Muscle of leg (tissue), 16 donors: ENCODE measurements at places on chromosomes 1 and 21. TPM values are rescaled to one million over a fixed set of nuclear protein-coding genes. Genes with fewer than 3 reads are reported as not detected.

DNA sequence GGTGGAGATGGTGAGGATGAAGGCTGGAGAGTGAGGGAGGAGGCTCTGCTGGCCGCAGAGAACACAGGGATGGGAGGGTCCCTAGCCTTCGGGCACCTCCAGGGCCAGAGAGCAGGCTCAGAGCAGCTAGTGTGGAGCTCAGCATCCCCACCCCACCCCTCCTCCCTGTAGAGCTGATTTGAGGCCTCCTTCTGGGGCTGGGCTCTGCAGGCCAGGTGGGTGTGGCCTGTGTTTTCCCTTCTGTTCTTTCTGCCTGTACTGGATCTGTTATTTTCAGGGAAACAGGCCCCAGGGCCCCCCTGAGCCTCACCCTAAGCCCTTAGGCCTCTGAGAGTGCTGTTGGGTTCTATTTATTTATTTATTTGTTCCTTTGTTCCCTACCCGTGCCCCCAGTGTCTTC is 44.8 kb downstream of the TMCC2 start:
- no peak for DNase-seq

Gene TRABD2B
- 1.1 TPM for total RNA-seq

DNA sequence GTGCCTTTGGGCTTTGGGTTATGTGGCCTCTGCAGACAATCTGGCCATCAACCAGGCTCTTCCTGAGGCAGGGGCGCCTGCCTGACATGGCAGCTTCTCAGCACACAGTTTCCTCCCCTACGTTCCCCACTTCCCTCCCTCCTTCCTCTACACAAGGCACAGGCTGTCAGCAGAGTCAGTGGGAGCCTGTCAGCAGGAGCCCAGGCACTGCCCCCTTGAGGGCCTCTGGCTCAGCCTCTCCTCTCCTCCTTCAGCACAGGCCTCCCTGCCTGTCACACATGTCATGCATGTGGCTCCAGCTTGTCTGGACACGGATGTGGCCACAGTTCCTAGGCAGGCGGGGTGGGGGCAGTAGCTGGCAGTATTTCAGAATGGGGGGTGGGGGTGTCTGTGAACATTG is 52.2 kb upstream of the ARTN start:
- DNase-seq: peak; percentile 50

Gene EFNA3
- 2.1 TPM for total RNA-seq

Gene KCNQ4
- total RNA-seq: 6.3 TPM

Gene VTCN1
- total RNA-seq: 0.04 TPM

GRCh38 chr1:153563483-153563901 is 2.2 kb downstream of the S100A2 start:
- no peak for DNase-seq

- peak; percentile 95 for DNase-seq
These were observed 10.7 kb downstream of the FOXO6 start for GRCh38 chr1:41371630-41372599.

DNA sequence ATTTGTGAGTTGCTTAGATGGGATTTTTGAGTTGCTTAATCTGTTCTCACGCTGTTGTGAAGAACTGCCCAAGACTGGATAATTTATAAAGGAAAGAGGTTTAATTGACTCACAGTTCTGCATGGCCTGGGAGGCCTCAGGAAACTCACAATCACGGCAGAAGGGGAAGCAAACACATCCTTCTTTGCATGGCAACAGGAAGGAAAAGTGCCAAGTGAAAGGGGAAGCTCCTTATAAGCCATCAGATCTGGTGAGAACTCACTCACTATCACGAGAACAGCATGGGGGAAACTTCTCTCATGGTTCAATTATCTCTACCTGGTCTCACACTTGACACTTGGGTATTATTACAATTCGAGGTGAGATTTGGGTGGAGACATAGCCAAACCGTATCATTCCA is 10.3 kb downstream of the CLIC6 start:
- DNase-seq: no peak

DNA sequence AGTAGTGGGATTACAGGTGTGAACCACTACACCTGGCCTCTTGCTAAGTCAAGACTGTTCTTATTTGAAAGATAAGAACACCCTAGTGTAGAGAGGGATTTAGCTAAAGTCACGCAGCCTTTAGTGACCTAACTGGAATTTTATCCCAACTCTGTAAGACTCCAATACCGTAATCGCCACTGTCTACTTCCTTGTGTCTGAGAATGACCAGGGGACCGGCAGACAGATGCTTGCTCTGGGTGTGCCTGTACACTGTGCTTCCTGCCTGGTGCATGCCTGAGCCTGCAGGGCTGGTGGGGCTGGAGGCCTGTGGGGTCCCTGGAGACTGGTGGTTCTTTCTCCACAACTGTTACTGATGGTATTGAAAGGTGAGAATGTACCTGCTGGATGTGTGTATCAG is 15.3 kb downstream of the MFSD2A start:
- no peak for DNase-seq

Gene SPATA45
- 0.44 TPM for total RNA-seq

- no peak for DNase-seq
These were observed 2.4 kb upstream of the WNT3A start for GRCh38 chr1:228004331-228004855.

DNA sequence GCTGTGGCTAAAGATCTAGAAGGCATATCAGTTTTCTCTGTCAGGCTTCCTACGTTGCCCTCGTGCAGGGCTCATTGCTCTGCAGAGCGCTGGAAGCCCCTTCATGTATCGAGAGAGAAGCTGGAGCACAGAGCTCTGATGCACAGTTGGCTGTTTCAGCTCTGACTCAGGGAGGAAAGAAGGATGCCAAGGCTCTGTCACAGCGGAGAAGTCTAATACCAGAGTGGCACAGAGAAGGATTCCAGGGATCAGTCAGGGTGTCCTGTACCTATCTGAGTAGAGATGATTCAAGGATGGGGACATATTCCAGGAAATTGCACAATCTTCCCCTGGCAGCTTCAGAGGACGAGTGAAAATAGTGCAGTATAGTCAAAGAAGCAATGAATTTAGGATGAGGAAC is 179.2 kb upstream of the FMN2 start:
- peak; percentile 8 for DNase-seq

Gene ZSWIM5
- 0.35 TPM for total RNA-seq

- no peak for DNase-seq
These were observed 286.3 kb downstream of the MATN1 start for GRCh38 chr1:30437059-30437576.

Gene VANGL2
- total RNA-seq: 2.3 TPM

DNA sequence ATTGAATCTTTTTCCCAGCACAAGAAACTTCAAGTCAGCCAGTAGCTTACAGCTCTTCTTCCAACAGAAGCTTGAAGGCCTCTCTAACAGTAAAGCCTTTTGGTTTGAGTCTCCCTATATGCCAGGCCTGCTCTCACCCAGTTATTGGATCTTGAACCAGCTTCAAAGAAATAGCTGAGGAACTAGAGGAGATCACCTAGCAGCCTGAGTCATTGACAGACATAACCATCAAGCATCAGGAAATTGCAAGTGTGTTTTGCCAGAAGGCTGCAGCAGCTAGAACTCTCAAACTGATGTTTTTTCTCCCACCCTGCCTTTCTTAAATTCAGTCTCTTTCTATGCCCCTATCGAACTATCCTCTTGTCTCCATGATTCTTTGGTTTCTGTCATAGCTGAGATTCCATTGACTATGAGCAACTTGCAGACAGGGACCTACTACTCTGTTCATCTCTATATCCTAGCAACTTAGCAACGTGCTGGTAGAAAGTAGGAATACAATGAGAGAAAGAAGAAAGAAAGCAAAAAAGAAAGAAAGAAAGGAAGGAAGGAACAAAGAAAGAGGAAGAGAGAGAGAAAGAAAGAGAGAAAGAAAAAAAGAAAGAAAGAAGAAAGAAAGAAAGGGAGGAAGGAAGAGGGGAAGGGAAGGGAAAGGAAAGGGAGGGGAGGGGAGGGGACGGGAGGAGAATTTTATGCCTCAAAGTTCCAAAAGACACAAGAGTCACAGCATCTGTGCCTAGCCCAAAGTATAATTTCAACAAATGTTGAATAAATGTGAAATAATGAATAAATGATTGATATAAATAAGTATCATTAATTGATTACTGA is 60.0 kb upstream of the FGGY start:
- no peak for DNase-seq

DNA sequence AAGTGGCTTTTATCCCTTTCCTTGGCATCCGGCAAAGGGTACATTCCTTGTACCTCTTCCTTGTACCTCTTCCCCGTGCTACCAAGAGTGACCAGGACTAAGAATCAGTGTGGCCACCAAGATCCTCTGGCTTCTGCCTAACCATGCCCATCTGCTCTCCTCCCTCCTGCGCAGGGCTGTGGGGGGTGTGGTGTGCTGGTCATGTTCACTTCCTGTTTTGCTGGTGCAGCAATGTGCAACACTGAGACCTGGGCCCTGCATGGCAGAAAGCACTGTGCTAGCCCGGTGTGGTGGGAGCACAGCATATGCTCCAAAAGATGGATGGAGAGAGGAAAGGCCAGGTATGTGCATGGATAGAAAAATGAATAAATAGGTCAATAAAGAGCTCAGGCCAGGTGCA is 33.3 kb upstream of the TENT5C start:
- no peak for DNase-seq

Gene REN
- not detected for total RNA-seq

DNA sequence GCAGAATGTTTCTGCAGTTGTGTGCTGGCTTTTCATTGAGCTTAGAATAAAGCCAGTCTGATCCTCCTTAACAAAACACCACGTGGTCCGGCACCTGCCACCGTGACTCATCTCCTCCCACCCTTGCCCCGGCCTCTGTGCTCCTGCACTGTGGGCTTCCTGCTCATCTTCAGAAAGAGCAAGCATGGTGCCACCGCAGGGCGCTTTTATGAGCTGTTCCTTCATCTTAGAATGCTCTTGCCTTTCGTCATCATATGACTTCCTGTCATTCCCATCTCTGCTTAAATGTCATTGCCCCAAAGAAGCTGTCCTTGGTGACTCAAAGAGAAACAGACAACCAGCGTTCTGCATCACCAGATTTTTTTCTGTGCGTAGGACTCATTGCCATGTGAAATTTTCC is 117.8 kb downstream of the HHAT start:
- peak; percentile 37 for DNase-seq

- no peak for DNase-seq
These were observed 166.6 kb downstream of the DSCAM start for GRCh38 chr21:40680311-40680710.

DNA sequence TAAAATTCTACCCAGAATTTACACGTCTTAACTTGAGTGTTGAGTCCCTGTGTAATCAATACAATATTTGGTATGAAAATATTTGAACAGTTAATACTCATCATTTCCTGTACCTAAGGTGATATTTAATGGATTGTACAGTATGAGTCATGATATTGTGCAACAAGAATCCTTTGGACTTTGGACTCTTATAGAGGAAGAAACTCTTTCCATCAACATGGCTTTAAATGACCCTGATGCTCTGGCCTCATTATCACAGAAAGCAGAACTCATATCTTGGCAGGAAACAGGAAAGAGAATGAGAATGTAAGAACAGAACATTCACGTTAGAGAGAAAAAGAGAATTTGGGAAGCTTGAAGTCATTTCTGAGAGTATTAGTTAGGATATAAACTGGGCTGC is 168.8 kb upstream of the B3GALT2 start:
- DNase-seq: no peak

DNA sequence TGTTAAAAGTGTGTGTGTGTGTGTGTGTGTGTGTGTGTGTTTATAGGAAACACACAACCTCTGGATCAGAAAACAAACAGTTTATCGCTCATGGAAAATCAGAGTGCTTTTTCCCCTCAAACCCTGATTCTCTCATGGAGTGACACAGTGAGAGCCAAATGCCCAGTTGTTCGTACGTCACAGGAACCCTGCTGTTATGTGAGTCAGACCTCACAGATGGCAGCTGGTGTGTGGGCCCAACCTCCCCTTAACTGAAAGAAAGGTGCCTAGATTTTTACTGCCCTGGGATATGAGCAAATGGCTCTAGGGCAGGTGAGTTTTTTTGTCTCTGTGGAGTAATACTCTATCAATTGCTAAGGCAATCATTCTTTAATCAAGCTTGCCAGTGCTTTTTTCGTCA is 1788.1 kb downstream of the BRINP3 start:
- no peak for DNase-seq
